Pancreas (tissue), 10 donors: ENCODE measurements at places on chromosomes 1 and 21. TPM values are rescaled to one million over a fixed set of nuclear protein-coding genes. Genes with fewer than 3 reads are reported as not detected.

The TSPAN1 gene
- polyA plus RNA-seq = 12.4 TPM

The KCNN3 gene
- 0.11 TPM for polyA plus RNA-seq

The CFHR3 gene
- polyA plus RNA-seq = 0.15 TPM

The SAMD11 gene
- 7.6 TPM for polyA plus RNA-seq

The RGS1 gene
- polyA plus RNA-seq = 1.7 TPM

The OR14A2 gene
- not detected for polyA plus RNA-seq

The GUCA2A gene
- 1.8 TPM for polyA plus RNA-seq

The MXRA8 gene
- 17.6 TPM for polyA plus RNA-seq

The KCNJ9 gene
- 0.04 TPM for polyA plus RNA-seq

The TIE1 gene
- 6.9 TPM for polyA plus RNA-seq

The ACTL8 gene
- polyA plus RNA-seq = not detected

The TEDDM1 gene
- 0.05 TPM for polyA plus RNA-seq

DNA sequence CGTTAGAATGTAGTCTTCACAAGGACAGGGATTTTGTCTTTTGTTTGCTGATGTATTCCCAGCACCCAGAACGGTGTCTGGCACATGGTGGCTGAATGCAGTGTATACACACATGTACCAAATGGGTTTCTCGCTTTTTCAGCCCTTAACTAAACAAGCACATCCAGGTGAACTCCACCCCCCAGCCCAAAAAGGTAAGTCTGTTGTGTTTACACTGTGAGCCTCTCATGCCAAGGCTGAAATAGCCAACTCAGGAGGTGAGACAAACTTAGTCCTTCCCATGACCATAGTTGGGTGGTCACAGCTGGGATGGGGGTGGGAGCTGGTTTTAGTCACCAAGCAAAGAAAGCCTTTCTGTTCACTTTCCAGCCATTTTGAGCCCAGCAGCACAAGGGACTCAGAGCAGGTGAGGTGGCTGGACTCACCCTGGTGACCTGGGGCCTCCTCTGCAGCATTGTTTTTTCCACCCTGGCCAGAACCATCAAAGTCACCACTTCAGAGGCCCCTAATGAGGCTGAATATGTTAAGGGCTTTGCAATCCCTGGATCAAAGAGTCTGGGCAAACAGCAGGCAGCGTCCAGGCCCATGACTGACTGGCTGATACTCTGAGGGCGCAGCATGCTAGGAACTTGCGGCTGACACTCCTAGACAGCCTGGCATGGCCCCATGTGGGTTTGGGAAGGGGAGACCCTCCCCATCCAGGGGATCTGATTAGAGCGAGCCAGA, 8.7 kb downstream of the TENT5B start:
- DNase-seq = no peak
- no peaks in the 10 kb centered on the region for H3K27me3 ChIP-seq
- no peak overlapping the region for H3K4me3 ChIP-seq
- no peak overlapping the region for H3K27ac ChIP-seq
- H3K36me3 ChIP-seq = no peaks in the 10 kb centered on the region
- peaks cover 2% of the 10 kb centered on the region for H3K4me1 ChIP-seq

DNA sequence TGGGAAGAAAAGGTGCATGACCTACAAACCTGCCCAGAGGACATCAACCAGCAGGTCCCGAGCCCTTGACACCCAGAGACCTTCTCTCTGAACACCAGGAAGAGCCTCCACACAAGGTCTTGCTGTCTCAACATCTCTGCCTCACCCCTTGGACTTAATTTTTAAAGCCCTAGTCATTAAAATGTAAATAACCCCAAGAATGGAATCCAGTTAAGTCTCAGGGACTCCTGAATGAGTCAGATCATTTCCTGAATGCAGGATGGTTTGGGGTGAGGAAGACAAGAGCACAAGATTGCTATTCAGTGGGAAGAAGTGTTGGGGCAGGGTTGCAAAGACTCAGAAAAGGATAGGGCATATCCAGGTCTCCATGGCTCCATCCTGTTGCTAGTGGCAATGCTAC, 17.8 kb upstream of the GRIK3 start:
- no peak overlapping the region for H3K27ac ChIP-seq
- H3K27me3 ChIP-seq = no peaks in the 10 kb centered on the region
- H3K36me3 ChIP-seq = no peaks in the 10 kb centered on the region

DNA sequence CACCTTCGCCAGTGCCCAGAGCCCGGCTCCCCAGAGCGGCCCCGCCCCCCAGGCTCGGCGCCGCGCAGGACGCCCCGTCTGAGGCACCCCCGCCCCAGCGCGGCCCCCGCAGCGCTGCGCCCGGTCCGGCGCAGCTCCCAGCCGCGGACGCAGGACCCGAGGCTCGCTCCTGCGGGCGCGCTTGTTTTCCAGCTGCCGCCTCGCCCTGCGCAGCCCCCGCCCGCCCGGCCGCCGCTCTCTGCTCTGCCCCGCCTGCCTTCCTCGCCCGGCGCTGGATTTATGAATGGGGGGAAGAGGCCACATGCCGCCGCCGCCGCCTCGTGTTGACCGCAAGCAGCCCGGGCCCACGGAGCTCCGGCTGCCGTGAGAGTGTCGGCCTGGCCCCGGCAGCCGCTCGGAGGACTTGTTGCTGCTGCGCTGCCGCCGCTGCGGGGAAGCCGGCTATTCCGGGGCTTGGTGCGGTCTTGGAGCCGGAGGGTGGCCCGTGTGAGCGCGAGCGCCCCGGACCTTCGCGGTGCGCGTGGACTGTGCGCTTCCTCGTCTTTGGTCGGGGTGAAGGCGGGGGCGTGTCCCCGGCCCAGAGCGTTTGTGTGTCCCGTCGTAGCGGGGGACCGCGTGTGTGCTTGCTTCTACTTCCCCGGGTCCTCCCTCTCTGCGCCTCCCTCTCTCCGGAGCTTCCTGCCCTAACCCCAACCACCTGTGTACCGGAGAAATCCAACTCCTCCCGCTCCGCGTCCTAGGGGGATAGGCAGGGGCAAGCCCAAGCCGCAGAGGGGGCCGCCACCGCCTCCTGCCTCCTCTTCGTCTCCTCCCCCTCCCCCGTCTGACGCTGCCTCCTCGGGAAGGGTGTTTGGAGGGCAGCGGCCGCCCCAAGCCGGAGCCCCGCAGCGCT, 736 bp downstream of the KCNC4 start:
- H3K36me3 ChIP-seq = no peaks in the 10 kb centered on the region
- no peaks in the 10 kb centered on the region for H3K27me3 ChIP-seq
- peaks cover 50% of the 10 kb centered on the region for H3K4me1 ChIP-seq
- peak overlapping the region; percentile 85 for H3K27ac ChIP-seq
- DNase-seq = peak; percentile 65

DNA sequence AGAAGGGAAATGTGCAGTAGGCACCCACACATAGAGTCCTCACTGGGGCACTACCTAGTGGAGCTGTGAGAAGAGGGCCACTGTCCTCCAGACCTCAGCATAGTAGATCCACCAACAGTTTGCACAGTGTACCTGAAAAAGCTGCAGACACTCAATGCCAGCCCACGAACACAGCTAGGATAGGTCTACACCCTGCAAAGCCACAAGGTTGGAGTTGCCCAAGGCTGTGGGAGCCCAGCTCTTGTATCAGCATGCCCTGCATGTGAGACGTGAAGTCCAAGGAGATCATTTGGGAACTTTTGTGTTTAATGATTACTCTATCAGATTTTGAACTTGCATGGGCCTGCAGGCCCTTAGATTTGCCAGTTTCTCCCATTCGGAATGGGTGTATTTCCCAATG, 299.4 kb upstream of the OLFM3 start:
- no peaks in the 10 kb centered on the region for H3K4me1 ChIP-seq
- no peaks in the 10 kb centered on the region for H3K36me3 ChIP-seq
- H3K4me3 ChIP-seq = no peak overlapping the region
- no peak overlapping the region for H3K27ac ChIP-seq

DNA sequence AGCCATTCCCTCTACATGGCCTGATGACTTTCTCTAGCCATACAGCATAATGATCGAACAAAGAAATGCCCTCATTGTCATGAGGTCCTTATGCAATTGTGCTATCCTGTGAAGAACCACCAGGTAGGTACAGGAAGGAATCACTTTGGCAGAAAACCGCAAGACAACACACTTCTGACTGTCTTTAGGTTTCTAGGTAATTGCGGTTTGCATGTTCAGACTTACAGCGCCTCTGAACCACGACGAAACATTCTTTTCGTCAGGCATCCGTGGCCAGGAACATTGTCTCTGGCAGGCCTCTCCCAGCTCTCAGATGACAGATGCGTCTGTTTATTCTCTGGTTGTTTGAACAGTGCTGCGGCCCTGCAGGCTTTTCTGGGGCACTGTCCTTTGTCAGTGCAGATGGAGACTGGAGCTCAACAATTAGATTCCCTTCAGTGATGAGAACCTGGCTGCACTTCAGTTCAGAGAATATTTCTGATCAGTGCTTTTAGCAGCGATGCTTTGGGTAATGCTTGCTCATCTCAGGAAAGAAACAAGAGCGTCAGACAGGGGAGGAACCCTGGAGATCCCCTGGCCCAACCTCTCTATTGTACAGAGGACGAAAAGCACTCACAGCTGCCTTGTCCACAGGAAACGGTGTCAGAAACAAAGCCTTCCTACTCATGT, 63.4 kb downstream of the B3GALT5 start:
- DNase-seq = no peak
- H3K36me3 ChIP-seq = no peaks in the 10 kb centered on the region
- no peaks in the 10 kb centered on the region for H3K27me3 ChIP-seq
- peaks cover 32% of the 10 kb centered on the region for H3K4me1 ChIP-seq

GRCh38 chr1:217674028-217674729, 43.0 kb downstream of the SPATA17 start:
- no peak for DNase-seq
- no peaks in the 10 kb centered on the region for H3K4me1 ChIP-seq
- H3K27me3 ChIP-seq = no peaks in the 10 kb centered on the region
- H3K27ac ChIP-seq = no peak overlapping the region

DNA sequence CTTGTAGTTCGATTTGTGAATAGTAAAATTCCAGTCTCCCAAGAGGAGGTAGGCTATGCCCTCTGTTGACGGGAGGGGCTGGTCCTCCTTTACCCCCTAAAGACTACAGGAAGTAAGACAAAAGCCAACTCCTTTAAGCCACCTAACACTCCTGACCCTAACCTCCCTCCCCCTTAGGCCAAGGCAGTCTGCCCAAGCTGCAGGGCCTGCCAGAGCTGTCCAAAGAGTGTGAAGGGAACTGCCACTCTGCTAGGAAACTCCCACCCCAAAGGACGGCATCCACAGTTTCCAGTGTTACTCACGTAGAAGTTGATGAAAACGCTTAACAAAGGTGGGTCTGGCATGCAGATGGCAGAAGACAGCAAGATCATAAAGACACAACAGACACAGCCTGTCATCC, 803.2 kb downstream of the PLA2G4A start:
- no peak overlapping the region for H3K27ac ChIP-seq
- H3K4me3 ChIP-seq = no peak overlapping the region
- no peaks in the 10 kb centered on the region for H3K4me1 ChIP-seq
- DNase-seq = no peak
- no peaks in the 10 kb centered on the region for H3K27me3 ChIP-seq
- no peaks in the 10 kb centered on the region for H3K36me3 ChIP-seq

DNA sequence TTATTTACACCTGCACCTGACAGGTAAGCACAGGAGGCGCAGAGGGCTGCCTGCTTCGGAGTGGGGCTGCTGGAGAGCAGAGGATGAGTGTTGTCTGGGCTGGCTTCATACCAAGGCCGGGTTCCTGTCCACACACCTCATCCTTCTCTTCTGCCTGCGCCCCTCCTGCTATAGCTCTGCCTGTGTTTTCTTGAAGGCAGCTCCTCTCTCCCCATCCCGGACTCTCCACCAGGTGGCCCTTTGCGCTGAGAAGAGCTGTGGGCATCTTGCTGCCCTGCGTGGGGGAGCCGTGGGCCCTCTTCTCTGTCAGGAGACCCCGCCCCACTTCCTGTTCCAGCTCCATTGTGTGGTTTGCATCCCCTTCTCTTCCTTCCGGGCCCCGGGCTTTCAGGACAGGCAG, 35.0 kb downstream of the ARHGEF10L start:
- peak overlapping the region; percentile 55 for H3K27ac ChIP-seq
- no peak overlapping the region for H3K4me3 ChIP-seq
- H3K27me3 ChIP-seq = no peaks in the 10 kb centered on the region
- H3K4me1 ChIP-seq = peaks cover 35% of the 10 kb centered on the region

DNA sequence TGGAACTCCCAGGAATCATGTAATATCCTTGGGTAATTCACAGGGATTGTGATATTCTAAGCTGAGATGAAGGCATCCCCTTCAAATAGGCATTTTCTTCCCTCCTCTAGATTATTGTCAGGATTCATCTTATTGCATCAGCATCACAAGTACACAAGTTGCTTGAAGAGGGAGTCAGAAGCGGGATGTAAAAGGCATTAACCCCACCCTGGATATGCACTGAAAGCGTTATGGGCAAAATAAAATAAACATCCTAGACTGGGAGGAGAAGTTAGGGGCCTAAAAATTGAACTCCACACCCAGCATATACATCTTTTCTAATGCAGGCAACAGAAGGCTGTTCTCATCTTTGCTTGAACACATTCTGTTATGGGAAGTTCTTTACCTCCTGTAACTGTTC, 381.2 kb downstream of the SETD4 start:
- no peaks in the 10 kb centered on the region for H3K36me3 ChIP-seq
- H3K4me1 ChIP-seq = peaks cover 30% of the 10 kb centered on the region
- H3K4me3 ChIP-seq = no peak overlapping the region
- H3K27ac ChIP-seq = no peak overlapping the region
- no peak for DNase-seq
- H3K27me3 ChIP-seq = no peaks in the 10 kb centered on the region

DNA sequence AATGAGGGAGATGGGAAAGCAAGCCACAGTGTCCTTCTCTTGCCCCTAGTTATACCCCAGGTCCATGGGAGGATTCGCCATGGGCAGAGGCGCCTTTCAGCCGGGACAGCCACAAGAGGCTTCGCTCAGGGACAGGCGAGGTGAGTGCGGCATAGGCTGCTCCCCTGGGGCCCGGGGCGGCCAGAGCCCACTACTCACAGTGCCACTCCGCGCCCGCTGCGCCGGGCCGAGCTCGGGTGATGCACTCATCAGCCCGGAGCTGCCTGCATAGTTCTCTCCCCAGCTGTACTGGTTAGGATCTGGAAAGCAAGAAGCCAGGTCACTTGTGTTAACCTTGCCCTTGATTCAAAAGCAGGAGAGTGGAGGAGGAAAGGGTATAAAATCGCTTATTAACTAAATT, 8.4 kb downstream of the PANK4 start:
- H3K36me3 ChIP-seq = peaks cover 76% of the 10 kb centered on the region
- H3K27me3 ChIP-seq = no peaks in the 10 kb centered on the region
- no peak overlapping the region for H3K27ac ChIP-seq
- DNase-seq = no peak
- no peaks in the 10 kb centered on the region for H3K4me1 ChIP-seq
- no peak overlapping the region for H3K4me3 ChIP-seq

DNA sequence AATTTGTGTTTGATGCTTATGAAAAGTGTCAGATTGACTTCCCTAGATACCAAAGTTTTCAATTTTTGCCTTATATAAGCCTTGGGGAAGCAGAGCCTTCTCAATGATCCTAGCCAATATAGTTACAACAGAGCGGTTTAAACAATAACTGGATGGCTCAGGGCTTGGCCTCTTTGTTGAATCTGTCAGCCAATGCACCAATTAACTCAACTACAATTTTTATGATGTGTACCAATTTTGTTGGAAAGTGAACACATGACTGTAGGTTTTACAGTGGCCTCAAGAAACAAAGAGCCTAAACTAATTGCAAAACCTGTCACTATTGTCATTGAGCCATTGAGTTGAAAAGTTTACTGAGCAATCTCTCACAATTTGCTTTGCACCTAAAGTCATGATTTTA, 71.6 kb upstream of the RGS18 start:
- no peak for DNase-seq
- no peak overlapping the region for H3K4me3 ChIP-seq
